ENCODE measurements at places on chromosomes 2 and 18.

DNA sequence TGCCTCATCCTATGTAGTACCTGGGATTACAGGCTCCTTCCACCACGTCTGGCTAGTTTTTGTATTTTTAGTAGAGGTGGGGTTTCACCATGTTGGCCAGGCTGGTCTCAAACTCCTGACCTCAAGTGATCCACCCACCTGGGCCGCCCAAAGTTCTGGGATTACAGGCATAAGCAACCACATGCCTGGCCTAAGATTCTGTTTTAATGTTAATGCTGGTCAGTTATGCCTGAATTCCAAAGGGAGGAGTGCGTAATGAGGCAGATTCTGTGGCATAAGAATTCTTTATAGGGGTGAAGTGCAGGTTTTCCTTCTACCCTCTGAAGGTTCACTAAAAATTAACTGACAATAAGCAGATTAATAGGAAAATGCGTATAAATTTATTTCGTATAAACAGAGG, 1343.8 kb upstream of the LRRTM1 start:
- no peak for DNase-seq

- DNase-seq: no peak
These were observed 10.2 kb downstream of the IL1F10 start for GRCh38 chr2:113077921-113078320.

GRCh38 chr2:32656069-32656468, 28.2 kb downstream of the TTC27 start:
- no peak for DNase-seq

- no peak for DNase-seq
These were observed 31.0 kb downstream of the INSIG2 start for GRCh38 chr2:118119158-118119727.

DNA sequence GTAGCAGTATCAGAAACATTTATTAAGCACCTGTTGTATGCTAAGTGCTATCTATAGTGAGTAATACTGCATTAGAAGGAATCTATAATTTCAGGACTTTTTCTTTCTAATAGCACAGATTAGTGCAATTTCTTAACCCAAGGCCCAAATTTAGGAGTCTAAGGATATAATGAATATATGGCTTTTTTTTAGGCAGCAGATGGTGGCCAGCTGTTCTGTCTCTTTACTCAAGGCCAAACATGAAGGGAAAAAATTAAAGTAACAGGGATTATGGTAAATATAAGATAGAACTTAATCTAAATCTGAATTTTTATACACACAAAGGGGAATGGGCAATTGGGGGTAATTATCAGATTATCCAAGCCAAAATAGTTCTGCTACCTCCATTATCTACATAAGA, 230.6 kb upstream of the SP5 start:
- DNase-seq: no peak

GRCh38 chr2:1518867-1519530, 105.7 kb downstream of the TPO start:
- no peak for DNase-seq

DNA sequence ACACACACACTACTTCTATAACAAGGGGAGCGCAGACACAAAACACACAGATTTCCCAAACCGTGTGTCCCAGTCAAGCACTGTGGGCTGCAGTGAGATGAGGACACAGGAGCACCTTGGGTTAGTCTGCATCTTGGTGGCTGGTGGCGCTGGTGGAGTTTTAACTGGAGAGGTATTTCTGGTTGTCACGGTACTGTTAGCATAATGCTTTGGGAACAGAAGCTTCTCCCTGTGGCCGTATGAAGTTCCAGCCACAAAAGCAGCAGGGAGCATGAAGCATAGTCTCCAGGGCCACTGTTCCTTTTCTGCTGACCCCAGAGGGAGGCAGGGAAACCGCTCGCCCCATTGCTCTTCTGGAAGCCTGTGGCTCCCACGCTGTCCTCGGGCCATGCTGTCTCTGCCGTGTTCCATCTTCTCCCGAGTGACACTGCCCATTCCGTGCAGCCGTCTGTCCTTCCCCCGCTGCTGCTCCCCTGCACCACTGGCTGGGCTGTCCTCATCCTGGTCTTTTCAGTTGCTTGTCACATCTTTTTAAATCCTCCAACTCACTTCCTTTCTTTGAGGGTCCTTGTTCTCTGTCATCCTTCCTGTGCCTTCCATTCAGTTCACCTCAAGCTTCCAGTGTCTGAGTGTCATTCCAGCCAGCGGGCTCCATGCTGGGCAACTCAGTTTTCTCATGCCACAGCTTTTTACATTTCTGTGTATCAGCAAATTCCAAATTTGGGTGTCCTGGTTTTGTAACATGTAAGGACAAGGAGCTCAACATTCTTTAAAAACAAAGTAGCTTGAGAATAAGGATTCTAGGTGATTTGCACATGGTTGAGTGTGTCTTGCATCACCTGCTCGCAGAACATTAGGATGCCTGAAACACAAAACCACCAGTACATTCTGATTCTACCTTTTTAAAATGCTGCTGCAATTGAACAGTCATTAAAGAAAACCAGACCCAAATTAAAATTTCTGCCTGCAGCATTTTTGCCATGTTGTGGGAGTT, 125.0 kb downstream of the MTCL1 start:
- no peak for DNase-seq

GRCh38 chr2:21001225-21001946, 42.5 kb downstream of the APOB start:
- no peak for DNase-seq

GRCh38 chr2:19630921-19631320, 270.9 kb downstream of the TTC32 start:
- no peak for DNase-seq

GRCh38 chr2:78980871-78981270, 44.6 kb upstream of the REG3G start:
- DNase-seq: no peak

GRCh38 chr2:224221455-224221913, 180.4 kb downstream of the FAM124B start:
- DNase-seq: no peak

DNA sequence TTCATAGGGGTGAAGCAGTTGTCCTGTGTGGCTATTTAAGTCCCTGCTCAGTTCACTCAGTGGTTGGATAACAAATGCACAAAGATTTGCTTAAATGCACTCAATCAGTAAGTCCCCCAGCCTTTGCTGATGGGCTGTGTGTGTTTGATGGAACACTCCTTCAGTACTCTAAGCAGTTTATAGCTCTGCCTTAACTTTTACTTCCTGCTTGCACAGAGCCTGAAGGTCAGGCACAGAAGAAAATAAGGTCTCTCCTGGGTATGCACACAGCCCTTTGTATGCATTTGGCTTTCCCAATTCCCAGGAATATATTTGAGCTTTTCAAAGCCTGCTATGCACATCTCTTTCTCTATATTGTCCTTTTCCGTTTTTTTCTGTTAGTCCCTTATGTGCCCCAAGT, 208.7 kb upstream of the STK17B start:
- no peak for DNase-seq

GRCh38 chr2:110783196-110783873, 51.0 kb downstream of the ACOXL start:
- no peak for DNase-seq

DNA sequence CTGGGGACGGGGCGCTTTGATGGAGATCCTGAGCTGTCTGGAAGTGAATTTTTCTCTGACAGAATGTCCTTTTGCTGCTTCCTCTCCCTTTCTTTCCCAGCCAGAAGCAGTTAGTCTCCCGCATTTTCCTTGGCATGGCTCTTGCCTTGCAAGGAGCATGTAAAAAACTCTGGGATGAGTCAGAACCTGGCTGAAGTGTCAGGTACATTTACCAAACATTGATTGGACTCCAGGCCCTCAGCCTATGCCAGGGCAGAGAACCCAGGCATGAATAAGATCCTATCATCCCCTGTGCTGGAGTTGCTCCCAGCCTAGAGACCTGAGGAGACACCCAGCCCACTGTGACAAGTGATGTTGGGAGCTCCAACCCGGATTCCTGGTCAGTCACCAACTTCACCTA, 21.6 kb downstream of the STON1 start:
- DNase-seq: no peak

- no peak for DNase-seq
These were observed 16.3 kb downstream of the MARCHF7 start for GRCh38 chr2:159728629-159729028.

- no peak for DNase-seq
These were observed at the start of gene LTBP1 for GRCh38 chr2:32946314-32947075. Gene LTBP1 (plus strand): TSS chr2:32946953. CDS start chr2:32947325, 372 bp downstream.

DNA sequence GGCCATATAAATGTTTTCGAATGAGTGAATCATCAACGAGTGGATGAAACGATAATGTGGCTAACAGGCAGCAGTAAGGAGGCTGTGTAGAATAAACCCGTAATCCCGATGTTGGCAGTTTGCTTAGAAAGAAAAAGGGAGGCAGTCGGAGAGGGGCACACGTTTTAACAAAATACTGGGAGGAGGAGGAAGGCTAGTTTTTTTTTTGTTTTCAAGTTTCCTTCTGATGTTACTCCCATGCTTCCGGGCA, 476 bp upstream of the MSH2 start:
- no peak for DNase-seq

GRCh38 chr2:119699016-119699606, 20.1 kb downstream of the TMEM177 start:
- DNase-seq: no peak

DNA sequence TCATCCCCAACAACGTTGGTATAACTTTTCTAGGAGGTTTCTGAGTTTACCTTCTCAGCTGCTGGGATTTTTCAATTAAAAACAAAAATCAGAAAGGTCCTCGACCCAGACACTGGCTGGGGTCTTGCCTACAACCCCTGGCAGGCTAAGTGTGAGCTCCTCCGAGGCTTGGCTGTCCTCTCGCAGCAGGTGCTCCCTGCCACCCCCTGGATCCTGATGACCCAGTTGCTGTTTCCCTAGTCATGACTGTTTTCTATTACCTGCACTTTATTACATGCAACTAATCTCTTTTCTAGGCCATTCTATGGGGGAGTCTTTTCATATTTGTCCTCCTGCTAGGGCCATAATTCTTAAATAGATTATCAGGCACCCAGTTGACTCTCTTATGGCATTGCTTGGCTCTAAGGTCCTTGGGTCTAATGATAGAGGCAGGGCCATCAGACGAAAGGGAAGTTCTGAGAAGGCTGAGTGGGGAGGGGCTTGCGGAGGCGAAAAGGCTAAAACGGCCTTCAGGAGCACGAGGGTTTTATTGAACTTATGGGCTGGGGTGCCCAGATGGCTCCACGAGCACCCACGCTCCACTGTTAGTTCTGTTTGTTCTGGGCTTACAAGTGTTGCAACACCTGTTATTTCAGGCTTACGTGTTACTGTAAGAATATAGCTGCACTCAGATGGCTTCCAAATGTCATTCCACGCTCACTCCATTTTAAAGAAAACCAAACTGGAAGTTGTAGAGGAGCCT, 166.0 kb downstream of the NCK2 start:
- DNase-seq: no peak

GRCh38 chr2:15177103-15177502, 384.0 kb downstream of the NBAS start:
- no peak for DNase-seq

DNA sequence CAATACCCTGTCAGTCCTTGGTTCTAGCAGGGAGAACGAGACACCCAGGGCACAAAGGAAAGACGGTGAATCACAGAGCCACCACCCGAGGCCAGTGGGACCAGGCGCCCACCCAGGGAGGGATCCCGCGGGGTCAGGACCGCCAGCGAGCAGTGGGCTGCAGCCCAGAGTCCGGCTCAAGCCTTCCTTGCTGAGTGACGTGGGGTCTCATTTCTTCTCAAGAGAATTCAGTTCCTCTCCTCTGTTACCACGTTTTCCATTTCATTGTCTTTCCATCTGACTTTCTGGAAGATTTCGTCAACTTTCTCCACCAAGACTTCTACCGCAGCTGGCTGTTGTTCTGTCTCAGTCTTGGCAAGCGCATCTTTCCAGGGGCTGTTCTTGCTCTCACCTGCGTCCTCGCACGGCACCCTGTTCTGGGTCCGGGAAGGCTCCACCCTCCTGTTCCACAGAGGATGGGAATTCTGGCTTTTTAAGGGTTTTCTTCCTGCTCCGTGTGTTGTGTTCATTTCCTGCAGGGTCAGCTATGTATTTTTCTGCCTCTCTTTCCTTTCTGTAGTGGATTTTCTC, 248.6 kb downstream of the NDUFA10 start:
- no peak for DNase-seq

DNA sequence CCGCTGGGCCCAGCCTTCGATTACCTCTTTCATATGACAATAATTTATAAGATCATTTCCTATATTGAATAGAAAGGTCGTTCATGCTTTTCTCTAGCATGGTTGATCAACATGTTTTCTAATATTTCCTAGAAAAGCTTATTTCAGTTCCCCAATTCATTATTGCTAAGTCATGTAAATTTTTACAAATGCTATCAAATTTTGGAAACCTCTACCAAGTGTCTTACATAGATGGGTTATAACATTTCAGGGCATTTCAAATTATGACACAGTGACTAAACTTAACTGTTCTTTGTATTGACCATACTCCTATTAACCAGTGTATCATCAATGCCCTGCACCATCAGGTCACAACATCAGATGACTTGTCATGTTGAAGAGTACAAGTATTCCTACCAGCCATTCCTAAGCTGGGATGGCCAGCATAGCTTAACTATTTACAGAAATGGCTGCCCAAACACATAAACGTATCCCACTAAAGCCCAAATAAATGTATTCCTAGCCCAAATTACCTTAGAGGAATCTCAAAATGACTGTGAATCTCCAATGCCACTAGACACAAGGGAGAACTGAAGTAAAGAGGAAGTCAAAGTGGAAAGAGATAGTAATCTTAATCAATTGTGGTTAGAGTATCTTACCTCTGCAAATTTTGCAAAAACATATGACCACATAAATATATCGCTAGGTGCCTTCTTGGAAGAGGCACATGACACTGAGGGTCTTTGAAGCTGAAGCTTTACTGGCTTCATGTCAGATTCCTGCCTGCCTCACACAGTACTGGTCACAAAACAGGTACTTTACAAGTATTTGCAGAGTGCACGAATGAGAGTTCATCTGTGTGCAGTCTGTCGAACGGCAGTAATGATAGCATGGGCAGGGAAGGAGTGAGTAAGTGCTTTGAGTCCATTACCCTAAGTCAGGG, 87.3 kb upstream of the TLK1 start:
- no peak for DNase-seq

DNA sequence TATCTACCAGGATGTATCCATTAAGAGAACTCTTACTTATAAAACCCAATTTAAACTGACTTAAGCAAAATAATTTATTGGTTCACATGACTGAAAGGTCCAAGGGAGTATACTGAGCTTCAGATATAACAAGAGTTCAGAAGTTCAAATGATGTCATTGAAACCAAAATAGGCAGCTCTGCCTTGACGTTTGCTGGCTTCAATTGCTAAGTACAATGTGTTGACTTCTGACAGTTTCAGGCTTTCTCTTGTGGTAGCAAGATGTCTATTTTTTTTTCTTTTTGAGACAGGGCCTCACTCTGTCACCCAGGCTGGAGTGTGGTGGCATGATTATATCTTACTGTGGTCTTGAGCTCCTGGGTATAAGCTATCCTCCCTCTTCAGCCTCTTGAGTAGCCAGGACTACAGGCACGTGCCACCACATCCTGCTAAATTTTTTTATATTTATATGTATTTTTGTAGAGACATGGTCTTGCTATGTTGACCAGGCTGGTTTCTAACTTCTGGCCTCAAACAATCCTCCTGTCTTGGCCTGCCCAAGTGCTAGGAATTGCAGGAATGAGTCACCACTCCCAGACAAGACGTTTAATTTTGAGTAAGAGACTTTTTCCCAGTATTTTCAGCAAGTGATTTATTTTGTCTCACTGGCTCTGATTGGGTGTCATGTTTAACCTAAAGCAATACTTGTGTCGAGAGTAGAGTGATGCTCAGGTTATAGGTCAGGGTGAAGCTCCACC, 184.8 kb downstream of the NR4A2 start:
- no peak for DNase-seq

GRCh38 chr2:28980368-28981015, 606 bp upstream of the TOGARAM2 start:
- DNase-seq: no peak

Data from NCI-H1436 treated with DMSO at 0.1 percent for 48 hours (cell line).